LHCN-M2 (cell line): ENCODE measurements at places on chromosomes 13 and 19.

DNA sequence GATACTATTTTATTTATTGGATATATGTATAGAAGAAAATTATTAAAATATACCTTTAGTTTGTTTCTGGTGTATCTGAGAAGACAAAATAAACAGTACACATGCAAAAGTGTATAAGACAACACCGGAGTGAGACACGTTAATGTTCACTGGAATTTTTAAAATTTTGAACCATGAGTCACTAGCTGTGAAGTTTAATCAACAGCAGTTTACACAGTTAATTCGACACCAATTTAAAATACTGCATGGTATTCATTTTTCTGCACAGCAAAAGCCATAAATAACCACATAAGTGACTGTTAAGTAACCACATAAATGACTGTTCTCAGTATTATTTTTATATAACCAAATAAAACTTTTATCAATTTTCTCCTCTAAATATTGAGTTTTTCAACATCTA lies 418.7 kb upstream of the NBEA start:
- DNase-seq: peak; percentile 33

- DNase-seq: no peak
Measured at GRCh38 chr19:8204961-8205360, 4.2 kb upstream of the CERS4 start.

- DNase-seq: no peak
Measured at GRCh38 chr13:98261165-98261702, 84.2 kb upstream of the RNF113B start.

- DNase-seq: no peak
Measured at GRCh38 chr19:51508059-51508733, 6.6 kb upstream of the SIGLEC12 start.

DNA sequence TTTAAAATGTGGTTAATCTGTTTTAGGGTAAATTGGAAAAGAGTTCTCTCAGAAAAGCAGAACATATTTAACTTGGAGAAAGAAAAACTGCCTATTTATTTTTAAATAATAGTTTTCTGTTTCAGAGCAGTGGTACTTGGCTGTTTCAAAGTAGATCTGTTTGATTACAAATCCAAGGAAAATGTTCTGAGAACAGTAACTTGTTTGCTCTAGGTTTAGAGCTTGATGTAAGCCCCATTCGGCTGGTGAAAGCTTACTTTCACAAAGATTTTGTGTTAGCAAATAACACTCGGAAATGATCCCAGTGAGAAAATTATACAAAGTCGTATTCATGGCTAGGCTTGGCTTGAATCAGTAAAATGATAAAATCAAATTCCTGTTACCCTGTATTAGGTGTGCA lies 395.8 kb upstream of the GPC6 start:
- DNase-seq: no peak

DNA sequence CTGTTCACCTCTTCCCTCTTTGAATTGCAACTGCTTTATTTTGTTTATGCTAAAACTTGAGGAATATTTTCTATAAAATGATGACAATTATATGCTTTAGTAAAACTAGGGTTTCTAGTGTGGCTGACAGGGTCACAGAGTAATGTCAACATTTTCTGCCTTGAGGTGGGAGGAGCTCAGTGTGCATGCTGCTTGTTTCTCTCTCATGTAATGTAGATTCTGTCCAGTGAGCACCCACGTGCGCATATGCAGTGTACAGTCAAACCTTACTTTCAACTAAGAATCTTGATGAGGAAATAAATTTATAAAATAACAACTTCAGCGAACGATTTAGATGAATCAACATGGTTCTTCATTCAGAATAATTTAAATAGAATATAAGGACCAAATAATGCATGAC lies 603.9 kb downstream of the PCDH17 start:
- no peak for DNase-seq

DNA sequence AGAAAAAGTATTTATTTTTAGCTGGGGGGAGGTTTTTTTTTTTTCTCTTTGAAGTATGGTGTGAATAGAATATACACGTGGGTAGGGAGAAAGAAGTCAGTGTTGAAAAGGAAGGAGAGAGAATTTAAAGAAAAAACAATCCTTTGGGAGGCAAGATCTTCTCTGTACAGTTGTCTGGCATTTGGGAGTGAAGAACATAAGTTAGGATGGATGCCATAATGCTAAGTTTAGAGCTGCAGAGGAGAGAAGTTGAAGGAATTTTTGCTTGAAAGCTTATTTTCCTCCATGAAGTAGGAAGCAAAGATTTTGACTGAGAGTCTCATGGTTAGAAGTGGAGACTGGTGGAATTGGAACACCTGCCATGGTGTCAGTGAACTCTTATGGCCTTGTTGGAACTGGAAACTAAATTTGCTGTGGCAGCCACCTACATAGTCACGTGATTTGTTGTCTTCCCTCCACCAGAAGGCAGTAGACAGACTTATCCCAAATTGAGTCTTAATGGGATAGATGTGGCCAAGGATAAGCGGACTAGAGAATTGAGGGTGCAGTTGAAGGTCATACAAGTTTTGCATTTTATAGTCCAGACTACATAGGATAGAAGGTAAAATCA lies 22.0 kb downstream of the NDFIP2 start:
- no peak for DNase-seq

- DNase-seq: no peak
Measured at GRCh38 chr13:19592657-19593180, 31.4 kb upstream of the TPTE2 start.
